ENCODE measurements at places on chromosomes 11 and 22.
A peak's percentile ranks its signal among the peaks of the same experiment; 100 is the strongest.

- no peak for DNase-seq
Measured at GRCh38 chr22:46290843-46291785, 5.6 kb upstream of the GTSE1 start.

- DNase-seq: peak; percentile 22
Measured at GRCh38 chr11:119676461-119677020, 52.5 kb downstream of the NECTIN1 start.

- peak; percentile 17 for DNase-seq
Measured at GRCh38 chr22:36613958-36614357, 85.0 kb upstream of the EIF3D start.

GRCh38 chr11:20002312-20003216 is 157.7 kb downstream of the DBX1 start:
- no peak for DNase-seq

DNA sequence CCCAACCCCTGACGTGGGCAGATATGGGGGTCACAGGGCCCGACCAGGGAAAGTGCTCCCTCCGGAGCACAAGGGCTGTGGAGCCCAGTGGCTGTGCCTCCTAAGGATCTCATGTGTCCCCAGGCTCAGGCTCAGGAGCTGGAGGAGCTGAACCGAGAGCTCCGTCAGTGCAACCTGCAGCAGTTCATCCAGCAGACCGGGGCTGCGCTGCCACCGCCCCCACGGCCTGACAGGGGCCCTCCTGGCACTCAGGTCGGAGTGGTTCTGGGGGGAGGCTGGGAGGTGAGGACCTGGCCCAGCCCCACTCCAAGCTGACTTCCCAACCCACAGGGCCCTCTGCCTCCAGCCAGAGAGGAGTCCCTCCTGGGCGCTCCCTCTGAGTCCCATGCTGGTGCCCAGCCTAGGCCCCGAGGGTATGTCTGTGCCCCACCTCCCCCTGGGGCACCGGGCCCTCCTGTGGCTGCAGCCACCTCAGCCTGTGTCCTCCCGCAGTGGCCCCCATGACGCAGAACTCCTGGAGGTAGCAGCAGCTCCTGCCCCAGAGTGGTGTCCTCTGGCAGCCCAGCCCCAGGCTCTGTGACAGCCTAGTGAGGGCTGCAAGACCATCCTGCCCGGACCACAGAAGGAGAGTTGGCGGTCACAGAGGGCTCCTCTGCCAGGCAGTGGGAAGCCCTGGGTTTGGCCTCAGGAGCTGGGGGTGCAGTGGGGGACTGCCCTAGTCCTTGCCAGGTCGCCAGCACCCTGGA is 2.5 kb downstream of the RASSF7 start:
- DNase-seq: no peak

- DNase-seq: no peak
Measured at GRCh38 chr22:25104367-25104766, 95.3 kb upstream of the CRYBB3 start.

DNA sequence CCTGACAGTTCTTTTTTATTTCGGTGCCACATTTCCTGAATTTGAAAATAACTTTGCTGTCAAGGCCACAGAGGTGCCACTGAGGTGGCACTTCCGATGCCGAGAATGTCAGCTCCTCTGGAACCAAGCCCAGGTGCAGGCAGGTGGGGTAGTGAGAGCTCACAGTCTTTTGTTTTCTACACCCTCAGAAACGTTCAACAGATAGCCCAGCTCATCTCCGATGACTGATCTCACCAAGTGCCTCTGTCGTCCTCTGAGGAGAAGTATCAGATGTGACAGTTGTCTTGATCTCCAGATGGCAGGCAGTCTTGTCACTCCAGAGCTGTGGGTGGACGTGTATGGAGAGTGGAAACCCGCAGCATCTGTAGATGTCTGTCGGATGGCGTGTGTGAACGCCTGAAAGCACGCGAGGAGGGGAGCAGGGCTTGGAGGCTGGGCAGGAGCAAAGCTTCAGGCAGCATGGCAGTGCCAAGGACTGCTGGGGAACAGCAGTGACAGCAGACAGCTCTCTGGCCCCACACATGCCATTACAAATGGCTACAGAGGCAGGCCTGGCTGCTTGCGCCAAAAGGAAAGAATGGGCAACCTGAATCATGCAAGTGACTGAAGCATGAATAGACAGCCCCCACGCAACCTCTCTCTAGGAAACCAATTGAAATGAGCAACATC is 877.0 kb downstream of the OPCML start:
- DNase-seq: no peak

DNA sequence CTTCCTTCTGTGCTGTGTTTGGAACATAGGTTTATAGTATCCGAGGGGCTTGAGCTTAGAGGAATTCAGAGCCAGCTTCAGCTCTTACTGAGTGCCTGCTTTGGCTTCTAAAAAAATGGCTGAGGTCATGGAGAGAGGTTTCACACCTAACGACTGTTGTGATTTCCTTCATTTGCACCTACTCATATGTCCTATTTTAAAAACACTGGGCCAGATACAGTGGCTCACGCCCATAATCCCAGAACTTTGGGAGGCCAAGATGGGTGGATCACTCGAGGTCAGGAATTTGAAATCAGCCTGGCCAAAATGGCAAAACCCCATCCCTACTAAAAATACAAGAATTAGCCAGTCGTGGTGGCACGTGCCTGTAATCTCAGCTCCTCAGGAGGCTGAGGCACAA is 38.3 kb upstream of the SYT13 start:
- DNase-seq: no peak

GRCh38 chr11:7874056-7874455 is 57.0 kb downstream of the OR10A6 start:
- DNase-seq: no peak

- no peak for DNase-seq
Measured at GRCh38 chr11:61080526-61080925, 21.8 kb upstream of the CD5 start.

- peak; percentile 88 for DNase-seq
Measured at GRCh38 chr22:41479671-41480396, 10.9 kb downstream of the ACO2 start.

GRCh38 chr11:9858218-9858617 is 194.3 kb downstream of the SWAP70 start:
- DNase-seq: no peak

DNA sequence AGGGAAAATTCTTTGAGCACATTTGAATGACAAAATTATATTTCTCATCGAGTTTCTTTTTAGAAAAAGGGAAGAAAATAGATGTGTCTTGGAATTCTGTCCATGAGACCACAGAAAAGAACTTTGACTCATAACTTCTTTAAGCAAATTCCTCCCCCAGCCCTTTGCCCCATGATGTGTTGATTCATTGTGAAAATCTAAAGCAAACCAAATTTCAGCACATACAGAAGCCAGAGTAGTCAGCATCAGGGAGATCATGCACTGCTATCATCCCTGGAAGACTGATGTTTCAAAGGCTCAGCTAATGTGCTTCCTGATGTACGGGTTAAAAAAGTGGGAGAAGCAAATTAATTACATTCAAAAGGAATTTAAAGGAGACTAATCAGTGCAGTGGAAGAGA is 159.7 kb downstream of the FAT3 start:
- peak; percentile 75 for DNase-seq

DNA sequence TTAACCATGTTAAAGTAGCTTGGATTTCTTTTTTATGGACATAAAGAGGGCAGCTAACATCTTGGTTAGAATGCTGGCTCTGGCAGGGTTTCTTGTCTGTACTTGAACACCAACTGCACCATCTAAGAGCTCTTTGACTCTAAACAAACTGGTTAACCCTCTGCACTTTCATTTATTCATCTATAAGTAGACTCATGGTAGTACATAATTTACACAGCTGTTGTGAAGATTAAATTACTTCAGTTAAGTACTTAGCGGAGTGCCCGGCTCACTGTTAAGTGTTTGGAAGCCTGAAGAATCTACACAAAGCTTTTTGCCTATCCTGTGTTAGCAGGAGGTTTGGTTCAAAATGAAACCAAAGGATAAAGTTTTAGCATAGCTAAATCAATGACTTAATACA is 846.2 kb upstream of the API5 start:
- DNase-seq: no peak

DNA sequence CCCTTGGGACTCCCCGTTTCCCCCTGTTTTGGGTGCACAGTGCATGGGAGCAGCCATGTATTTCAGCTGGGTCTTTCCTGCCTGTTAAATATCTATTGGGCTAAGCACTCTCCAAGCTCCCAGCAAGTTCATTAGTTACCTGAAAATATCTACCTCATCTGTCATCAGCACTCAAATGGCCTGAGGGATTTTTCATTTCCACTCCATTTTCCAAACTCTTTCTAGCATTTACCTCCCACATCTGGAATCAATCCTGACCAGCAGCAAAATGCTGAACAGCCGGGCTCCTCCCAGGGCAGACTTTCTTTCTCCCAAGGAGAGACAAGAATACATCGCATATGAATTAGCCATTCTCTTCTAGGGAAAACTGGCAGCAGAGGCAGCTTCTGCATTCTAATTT is 273.5 kb upstream of the MPPED2 start:
- DNase-seq: no peak
